ENCODE measurements at places on chromosomes 2 and 18.

DNA sequence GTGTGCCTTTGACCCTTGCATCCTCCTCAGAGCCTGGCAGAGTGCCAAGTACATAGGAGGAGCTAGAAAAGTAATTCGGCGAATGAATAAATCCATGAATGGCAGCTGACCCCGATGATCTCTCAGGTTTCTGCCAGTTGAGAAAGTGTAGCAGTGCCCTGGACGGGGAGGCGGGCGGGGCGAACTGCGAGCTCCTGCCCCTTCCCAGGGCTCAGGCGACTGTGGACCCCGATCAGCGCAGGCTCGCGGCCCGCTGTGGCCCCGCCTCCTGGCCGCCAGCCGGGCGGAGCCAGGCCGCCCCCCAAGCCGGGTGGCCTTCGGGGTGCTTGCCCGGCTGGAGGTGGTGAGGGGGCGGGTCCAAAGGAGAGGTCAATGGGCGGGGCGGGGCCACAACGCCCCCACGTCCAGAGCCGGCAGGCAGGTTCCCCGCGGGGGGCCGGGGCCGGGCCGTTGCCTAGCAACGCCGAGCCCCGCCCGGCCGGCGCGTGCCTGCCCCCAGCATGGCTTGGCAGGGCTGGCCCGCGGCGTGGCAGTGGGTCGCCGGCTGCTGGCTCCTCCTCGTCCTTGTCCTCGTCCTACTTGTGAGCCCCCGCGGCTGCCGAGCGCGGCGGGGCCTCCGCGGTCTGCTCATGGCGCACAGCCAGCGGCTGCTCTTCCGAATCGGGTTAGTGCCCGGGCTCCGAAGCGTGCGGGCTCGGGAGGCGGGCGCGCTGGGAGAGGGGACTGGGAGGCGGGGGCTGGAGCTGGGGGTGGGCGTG is 30.6 kb upstream of the TMBIM1 start:
- DNase-seq = peak; percentile 93

- DNase-seq = no peak
Measured at GRCh38 chr2:241561832-241562231, 3.3 kb downstream of the BOK start.

DNA sequence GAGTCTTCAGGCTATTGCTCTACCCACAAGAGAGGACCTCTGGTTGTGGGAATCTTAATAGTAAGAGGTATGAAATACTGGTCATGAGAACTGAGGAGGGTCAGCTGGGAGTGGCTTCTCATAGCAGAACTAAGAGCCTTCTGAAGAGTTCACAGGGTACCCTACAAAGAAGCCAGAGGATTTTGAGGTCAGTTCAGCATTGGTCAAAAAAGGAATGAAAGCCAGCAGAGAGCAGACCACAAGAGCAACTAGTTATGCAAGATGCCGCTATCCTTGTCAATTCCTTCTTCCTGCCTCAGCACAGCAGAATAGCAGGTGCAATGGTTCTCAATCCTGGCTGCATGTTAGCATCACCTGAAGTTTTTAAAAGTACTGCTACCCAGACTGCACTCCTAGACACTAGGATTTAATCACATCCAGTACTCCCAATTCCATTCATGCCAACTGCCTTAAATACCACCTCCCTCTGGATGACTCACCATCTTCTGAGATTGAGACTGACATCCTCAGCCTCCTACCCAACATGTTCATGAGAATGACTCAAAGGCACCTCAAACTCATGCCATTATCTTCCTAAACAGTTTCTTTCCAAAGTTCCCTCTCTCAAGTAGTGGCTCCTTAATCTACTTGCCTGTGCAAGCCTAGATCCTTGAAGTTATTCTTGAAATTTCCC is 81.0 kb upstream of the RBMS1 start:
- DNase-seq = no peak

DNA sequence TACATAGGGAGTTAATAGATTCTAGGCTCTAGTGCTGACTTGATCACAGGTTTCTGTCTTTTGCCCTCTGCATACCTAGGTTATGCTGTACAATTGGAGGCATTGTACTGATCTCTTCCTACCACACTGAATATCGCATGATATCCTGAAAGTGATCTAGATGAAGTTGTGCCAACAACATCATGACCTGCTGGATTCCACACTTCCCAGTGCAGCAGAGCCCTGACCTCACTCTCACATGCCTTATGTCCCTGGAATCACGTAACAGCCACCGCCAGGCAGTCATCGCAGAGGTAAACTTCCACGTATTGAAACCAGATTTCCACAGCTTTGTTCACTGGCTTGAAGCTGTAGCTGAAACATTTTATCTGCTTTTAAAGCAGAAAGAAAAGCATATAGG is 214.0 kb downstream of the ANKRD30B start:
- DNase-seq = no peak

- peak; percentile 4 for DNase-seq
Measured at GRCh38 chr18:56756966-56757365, 105.8 kb downstream of the WDR7 start.

All from common myeloid progenitor, CD34-positive (primary cell).